Ascending aorta (tissue), 2 donors: ENCODE measurements at places on chromosomes 11 and 22. TPM values are rescaled to one million over a fixed set of nuclear protein-coding genes. Genes with fewer than 3 reads are reported as not detected.
A peak's percentile ranks its signal among the peaks of the same experiment; 100 is the strongest.

Gene KRTAP5-1
- total RNA-seq = not detected

DNA sequence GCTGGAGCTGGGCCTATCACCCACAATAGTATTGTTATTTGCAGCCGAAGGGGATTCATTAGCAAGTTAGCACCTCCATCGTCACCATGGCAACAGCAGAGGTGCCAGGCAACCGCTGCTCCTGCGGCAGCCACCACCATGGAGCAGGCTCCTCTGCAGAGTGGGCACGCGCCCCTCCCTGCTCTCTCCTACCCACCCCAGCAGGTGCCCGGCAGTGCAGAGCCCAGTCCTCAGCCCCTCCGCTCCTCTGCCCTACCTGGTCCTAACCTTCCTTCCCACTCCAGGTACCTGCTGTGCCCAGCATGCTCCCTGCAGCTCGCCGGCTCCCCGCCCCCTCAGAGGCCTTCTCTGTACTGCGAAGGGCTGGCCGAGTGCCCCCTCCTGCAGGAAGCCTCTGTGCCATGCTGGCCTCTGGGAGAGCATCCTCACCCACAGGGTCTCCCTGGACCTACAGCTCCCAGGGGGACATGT is 3.6 kb downstream of the DUSP8 start:
- H3K27me3 ChIP-seq = no peaks in the 10 kb centered on the region
- H3K4me1 ChIP-seq = peaks cover 10% of the 10 kb centered on the region
- H3K27ac ChIP-seq = no peak overlapping the region
- peaks cover 10% of the 10 kb centered on the region for H3K36me3 ChIP-seq
- no peak overlapping the region for H3K4me3 ChIP-seq

GRCh38 chr11:97567801-97568200 is 1178.0 kb downstream of the JRKL start:
- DNase-seq = no peak
- no peaks in the 10 kb centered on the region for H3K36me3 ChIP-seq
- H3K27ac ChIP-seq = no peak overlapping the region
- no peaks in the 10 kb centered on the region for H3K4me1 ChIP-seq
- no peaks in the 10 kb centered on the region for H3K27me3 ChIP-seq

DNA sequence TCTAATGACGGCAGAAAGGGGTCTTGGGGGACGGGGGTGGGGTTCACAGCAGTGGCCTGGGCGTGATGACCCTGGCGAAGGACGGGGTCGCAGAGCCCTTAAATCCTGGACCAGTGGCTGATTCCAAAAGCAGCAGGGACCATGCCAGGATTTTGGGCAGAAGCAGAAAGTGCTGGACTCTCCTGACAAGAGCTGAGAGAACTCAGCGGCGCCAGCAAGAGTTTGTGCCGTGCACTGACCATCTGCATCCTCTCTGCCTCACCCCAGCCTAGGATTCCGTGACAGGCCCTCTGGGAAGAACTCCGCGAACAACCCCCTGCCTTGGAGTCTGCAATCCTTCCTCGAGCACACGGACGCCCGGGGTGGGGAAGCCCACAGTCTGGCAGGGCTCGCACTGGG is 644 bp upstream of the NDUFV1 start:
- H3K4me1 ChIP-seq = peaks cover 7% of the 10 kb centered on the region
- H3K27me3 ChIP-seq = no peaks in the 10 kb centered on the region
- H3K36me3 ChIP-seq = peaks cover 25% of the 10 kb centered on the region
- DNase-seq = no peak
- peak overlapping the region; percentile 96 for H3K4me3 ChIP-seq
- H3K27ac ChIP-seq = peak overlapping the region; percentile 66
